ENCODE measurements at places on chromosomes 3 and 15. TPM values are rescaled to one million over a fixed set of nuclear protein-coding genes. Genes with fewer than 3 reads are reported as not detected.

Gene PPP1R14D
- total RNA-seq: 0.43 TPM

Gene PLSCR5
- total RNA-seq: not detected

Gene GJD2
- total RNA-seq: 0.16 TPM

Gene BSN
- total RNA-seq: 18.9 TPM

Gene HESX1
- 7.9 TPM for total RNA-seq

Gene VWA5B2
- 13.8 TPM for total RNA-seq

Gene ESYT3
- 5.2 TPM for total RNA-seq

Gene BFSP2
- total RNA-seq: not detected

Gene NR1I2
- total RNA-seq: 0.74 TPM
